Cardiac ventricle fibroblast (primary cell): ENCODE measurements at places on chromosomes 7 and 10. TPM values are rescaled to one million over a fixed set of nuclear protein-coding genes. Genes with fewer than 3 reads are reported as not detected.

The CHAT gene
- not detected in 2 replicates for total RNA-seq

The SFTPA1 gene
- not detected in 2 replicates for total RNA-seq

The RPP38 gene
- total RNA-seq: 6.5 and 13.2 TPM in 2 replicates

The PRLHR gene
- not detected in 2 replicates for total RNA-seq

The BAIAP2L1 gene
- 1.6 and 4.4 TPM in 2 replicates for total RNA-seq
